Activated T-cell treated with anti-CD3 and anti-CD28 coated beads for 24 hours (primary cell): ENCODE measurements at places on chromosomes 2 and 18.
A peak's percentile ranks its signal among the peaks of the same experiment; 100 is the strongest.

- DNase-seq: no peak
Measured at GRCh38 chr2:238267884-238268680, 20.3 kb downstream of the PER2 start.

GRCh38 chr2:119678021-119678656 lies 862 bp upstream of the TMEM177 start:
- no peak for DNase-seq

DNA sequence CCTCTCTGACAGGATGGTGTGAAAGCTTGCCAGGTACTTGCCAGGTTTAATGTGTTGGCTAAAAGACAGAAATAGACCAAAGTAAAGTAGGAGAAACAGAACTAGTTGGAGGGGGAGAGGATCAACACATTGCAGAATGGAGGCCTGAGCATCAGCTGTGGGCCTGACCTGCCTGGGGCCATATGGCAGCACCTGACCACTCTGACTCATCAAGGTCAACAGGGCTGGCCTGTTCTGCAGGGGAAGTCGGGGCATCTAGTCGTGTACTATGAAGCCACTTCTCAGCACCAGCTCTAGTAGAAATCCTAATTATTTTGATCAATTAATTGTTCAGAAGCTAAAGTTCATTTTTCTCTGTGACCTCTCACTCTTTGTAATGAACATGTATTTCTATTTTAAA lies 35.8 kb upstream of the NOSTRIN start:
- no peak for DNase-seq

- no peak for DNase-seq
Measured at GRCh38 chr2:233068762-233069418, 8.7 kb downstream of the INPP5D start.

GRCh38 chr2:177905640-177906039 lies 166.9 kb downstream of the PDE11A start:
- no peak for DNase-seq

- DNase-seq: no peak
Measured at GRCh38 chr2:60385648-60386047, 167.8 kb downstream of the BCL11A start.

DNA sequence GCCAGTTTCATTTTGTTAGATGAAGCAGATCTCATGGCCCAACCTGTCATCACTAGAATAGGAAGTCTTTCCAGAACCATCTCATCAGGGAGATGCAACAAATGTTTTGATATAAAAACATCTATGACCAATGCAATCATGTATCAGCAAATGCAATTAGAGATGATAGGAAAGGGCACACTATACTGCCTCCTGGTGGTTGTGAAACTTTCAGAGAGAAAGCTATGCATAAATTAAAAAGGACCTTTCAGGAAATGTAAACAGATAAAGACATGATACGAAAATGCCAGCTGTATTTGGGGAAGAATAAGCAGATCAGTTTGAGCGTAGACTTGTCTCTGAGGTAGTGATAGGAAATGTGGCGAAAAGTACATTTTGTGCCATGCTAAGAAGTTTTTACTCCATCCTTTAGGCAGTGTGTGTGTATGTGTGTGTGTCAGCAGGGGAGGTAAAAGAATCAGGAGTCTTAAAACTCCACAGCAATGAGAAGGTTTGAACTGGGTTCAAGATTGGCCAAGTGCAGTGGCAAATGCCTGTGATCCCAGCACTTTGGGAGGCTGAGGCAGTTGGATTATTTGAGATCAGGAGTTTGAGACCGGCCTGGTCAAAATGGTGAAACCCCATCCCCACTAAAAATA lies 479.3 kb downstream of the CPS1 start:
- no peak for DNase-seq

DNA sequence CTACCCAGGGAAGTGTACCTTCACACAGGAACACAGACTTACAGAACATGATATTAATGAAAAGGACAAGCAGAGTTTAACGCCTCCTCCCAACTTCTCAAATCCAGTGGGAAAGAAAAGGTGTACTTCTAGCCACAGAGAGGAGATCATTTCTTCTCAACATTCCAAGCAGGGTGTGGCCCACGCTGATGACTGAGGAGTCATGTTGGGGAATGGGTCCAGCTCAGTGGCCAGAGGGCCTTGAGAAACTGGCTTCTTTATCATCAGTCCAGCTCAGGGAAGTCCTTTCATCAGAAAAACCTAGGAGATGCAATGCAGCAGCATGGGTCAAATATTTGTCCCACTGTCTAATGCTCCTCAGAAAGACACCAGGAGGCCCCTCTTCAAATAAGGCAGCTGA lies 63.0 kb downstream of the RBM43 start:
- no peak for DNase-seq

GRCh38 chr2:148875387-148876051 lies 492 bp downstream of the KIF5C start:
- DNase-seq: no peak

GRCh38 chr2:239945751-239946561 lies 79.2 kb downstream of the NDUFA10 start:
- no peak for DNase-seq

DNA sequence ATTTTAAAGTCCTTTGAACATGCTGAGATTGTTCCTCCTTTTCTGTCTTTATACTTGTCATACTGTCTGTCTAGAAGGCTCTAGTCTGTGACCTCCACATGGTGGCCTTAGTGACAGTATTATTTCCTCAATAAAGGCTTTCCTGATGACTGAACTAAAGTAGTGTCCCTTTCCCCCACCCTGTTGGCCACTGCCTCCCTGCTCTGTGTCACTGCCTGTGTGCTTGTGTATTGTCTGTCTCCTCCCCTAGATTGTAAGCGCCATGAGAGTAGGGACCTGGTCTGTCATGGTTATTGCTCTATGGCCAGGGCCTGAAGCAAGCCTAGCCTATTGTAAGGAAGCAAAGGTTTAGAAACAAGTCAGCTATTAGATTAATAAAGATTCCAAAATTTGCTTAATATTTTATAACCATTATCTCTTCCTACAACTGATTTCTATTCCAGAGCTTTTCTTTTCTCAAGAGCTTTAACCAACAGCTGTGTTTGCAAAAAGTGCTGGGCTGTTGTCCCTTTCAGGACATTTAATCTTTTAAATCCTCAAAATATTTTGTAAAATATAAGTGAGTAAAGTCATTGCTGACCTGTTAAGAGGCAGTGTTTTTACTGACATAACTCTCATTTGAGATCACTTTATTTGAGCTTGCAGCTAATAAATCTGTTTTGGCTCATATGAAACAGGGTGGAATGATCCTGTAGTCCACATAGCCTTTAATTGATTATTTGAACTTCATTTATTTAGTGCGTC lies 35.5 kb downstream of the DIS3L2 start:
- DNase-seq: no peak

DNA sequence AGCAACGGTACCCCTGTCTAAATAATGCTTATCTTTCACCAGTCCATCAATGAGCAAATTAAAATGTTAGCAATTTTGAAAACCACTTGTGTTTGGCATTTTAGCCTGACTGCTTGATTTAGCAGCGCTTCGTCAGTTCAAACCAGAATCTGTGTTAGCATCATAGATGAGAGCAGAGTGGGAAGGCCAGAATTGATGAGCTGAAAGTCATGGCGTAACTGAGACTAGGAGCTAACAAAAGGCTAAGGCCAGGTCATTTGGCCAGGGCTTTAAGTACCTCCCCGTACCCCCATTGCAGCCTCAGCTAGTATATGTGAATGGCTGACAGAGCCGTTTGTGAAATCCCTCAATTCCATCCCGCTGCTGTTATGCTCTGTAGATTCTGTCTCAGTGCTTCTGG lies 16.0 kb downstream of the APCDD1 start:
- no peak for DNase-seq

- no peak for DNase-seq
Measured at GRCh38 chr18:37805773-37806404, 240.3 kb upstream of the CELF4 start.

- no peak for DNase-seq
Measured at GRCh38 chr18:76875390-76876325, 53.3 kb downstream of the ZNF236 start.

DNA sequence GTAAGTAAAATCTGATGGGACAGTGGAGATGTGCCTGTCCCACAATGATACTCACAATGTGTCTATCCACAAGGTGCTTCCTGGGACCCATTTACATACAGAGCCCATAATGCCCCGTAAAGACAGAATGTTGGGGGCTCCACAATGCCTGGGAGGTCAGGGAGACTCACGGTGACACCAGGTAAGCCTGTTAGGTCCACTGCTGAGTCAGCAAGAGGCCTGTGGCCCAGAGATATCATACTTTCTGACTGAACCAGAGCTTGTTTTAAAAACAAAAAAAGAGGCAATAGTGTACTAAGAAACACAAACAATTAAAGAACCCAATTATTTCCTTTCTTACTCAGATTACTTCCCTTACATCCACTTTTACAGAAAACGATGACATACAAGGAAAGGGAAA lies 771.1 kb upstream of the ID2 start:
- DNase-seq: no peak

GRCh38 chr2:58221909-58222308 lies 19.2 kb downstream of the FANCL start:
- no peak for DNase-seq

DNA sequence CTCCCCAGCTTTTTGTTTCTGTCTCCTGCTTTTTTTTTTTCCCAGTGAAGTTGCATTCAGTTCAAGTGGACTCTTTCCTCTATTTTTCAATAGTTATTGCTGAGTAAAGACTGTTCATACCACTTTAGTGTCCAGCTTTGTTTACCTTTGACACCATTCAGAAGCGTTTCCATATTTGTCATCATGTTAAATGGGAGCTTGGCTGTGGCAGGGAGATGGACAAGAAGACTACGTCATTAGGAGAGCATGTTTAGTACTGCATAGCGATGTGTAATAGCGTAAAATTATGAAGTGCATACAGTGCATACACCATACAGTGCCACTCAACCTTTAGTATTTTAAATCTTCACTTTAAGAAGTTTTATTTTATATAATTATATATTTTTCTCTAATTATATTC lies 655.9 kb downstream of the DCC start:
- no peak for DNase-seq

- DNase-seq: no peak
Measured at GRCh38 chr2:71120195-71120594, 9.8 kb downstream of the MCEE start.

GRCh38 chr2:69466728-69467127 lies 29.5 kb upstream of the NFU1 start:
- no peak for DNase-seq

- DNase-seq: no peak
Measured at GRCh38 chr18:53798516-53798915, 426.0 kb downstream of the MBD2 start.

DNA sequence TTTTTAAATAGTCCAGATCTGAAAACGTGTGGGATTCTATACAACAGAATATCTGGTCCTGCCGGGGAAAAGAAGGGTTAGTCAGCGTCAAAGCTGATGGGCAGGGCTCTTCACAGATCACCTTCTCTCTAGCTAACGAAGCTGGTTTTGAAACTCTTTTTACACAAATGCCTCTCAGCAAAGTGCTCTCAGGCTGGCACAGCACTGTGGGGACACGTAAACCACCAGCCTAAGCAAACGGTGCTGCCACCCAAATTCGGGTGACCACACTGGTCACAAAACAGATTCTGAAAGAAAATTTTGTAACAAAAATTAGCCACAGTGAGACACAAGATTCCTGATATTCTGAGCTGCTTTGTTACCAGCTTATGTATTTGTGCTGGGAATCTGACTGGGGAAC lies 53.1 kb upstream of the ARL5A start:
- no peak for DNase-seq

GRCh38 chr2:108938077-108938710 lies 50.8 kb downstream of the EDAR start:
- DNase-seq: no peak

GRCh38 chr2:45789961-45790723 lies 138.7 kb downstream of the PRKCE start:
- DNase-seq: no peak

DNA sequence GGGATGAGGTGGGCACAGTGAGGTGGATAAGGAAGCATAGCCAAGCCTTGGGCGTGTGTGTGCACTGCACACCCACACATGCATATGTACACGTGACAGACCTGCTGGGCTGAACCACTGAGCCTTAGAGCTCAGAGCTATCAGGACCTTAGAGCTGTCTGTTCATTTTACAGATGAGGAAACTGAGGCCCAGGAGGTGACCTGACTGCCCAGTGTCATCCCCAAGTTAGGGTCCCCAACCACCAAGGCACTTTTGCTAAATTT lies 8.2 kb upstream of the SNED1 start:
- no peak for DNase-seq

DNA sequence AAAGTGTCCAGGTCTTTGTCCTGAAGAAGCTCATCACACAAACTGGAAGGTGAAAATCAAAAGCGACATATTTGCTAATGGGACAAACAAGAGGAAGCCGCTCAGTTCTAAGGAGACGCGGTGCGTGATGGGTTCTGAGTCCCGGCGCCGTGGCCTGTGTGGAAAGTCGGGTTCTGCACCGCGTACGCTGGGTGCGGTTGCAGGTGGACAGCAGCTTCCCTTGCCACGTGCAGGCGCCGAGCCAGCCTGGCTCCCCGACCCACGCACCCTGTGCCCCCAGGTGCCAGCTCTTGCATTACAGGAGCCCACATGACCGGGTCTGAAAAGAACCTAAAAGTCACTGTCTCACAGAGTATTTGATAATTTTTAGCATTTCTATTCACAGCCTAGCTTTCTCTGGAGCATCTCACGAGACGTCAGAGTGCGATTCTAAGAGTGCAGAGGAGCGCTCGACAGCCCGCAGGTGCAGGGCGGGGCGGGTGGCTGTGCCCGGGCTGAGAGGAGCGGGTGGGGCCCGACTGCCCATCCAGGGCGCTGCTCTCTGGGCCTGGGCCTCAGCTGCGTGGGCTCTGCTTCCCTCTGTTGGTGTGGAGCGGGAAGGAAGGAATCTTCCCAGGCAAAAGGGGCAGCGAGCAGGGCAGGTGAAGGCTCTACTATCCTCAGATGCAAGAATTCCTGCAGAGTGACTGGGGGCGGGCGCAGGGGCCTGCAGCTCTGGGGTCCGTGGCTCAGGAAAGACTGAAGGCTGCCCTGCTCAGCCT lies 39.4 kb downstream of the MYT1L start:
- no peak for DNase-seq

GRCh38 chr2:203535078-203535783 lies at the start of gene RAPH1:
Gene RAPH1 (minus strand): TSS chr2:203535301. CDS start chr2:203495353, 39,948 bp downstream.
- peak; percentile 49 for DNase-seq
